Hepatocyte (in vitro differentiated cells): ENCODE measurements at places on chromosomes 4 and X.
A peak's percentile ranks its signal among the peaks of the same experiment; 100 is the strongest.

GRCh38 chr4:88690355-88690754, 7.3 kb downstream of the NAP1L5 start:
- DNase-seq = no peak

DNA sequence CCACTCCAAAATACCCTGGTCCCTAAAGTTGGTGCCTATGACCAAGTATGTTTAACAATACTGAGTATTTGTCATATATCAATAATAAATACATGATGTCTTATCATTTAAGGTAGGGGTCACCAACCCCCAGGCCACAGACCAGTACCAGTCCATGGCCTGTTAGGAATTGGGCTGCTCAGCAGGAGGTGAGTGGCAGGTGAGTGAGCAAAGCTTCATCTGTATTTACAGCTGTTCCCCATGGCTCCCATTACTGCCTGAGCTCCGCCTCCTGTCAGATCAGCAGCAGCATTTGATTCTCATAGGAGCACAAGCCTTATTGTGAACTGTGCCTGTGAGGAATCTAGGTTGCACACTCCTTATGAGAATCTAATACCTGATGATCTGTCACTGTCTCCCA, 126.2 kb downstream of the HNRNPD start:
- DNase-seq = no peak

DNA sequence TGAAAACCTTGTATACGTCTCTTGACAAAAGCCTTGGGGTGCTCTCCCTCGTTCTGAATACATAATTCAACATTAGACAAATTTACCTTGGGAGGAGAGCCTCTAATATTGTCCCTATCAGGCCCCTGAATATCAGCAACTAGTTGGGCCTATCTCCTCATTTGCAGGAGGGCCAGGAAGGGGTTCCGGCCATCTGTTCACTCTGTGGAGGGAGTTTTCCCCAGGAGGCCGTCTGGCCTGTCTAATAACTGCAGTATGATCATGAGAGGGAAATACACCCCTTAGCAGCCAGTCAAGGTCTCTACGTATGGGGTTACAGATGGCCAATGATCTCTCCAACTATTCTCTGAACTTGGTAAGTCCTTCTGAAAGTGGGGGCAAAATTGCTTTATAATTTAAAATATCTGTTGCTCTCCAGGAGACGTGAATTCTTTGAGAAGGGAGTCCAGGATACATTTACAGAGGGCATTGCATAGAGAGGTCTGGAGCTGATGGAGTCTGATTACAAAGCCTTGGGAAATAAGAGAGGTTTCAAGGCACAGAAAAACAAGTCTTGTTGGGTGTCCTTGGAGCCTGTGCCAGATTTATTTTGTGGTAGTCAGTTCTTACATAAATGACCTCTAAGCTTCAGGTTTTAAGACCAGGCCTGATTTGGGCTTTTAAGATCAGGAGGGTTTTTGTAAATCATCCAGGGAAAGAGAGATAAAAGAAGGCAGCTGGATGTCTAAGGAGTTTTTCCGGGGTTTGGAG, 48.2 kb upstream of the UXT start:
- DNase-seq = no peak

- DNase-seq = no peak
Measured at GRCh38 chrX:28158019-28158777, 176.9 kb upstream of the DCAF8L1 start.

- no peak for DNase-seq
Measured at GRCh38 chr4:72994670-72995069, 74.8 kb downstream of the COX18 start.

GRCh38 chr4:19689511-19689910, 562.2 kb upstream of the SLIT2 start:
- DNase-seq = no peak

DNA sequence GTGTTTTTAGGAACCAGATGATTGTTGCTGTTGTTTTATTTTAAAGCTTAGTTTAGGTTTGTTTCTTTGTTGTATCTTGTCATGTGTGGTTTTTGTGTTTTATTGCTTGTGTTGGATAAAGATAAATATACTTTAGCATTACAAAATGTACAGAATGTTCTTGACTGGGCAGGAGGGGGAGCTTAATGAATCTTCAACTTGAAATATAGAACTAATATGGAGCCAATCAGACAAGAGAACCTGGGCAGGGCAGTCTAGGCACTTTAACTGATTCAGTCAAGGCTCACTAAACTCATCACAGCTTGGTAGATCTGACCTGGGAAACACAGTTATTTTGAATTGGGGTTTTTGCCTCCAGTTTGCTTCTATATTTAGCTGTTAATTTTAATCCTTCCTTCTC, 304.2 kb downstream of the ARHGAP24 start:
- no peak for DNase-seq

- DNase-seq = no peak
Measured at GRCh38 chr4:80011636-80012236, 61.3 kb downstream of the ANTXR2 start.

DNA sequence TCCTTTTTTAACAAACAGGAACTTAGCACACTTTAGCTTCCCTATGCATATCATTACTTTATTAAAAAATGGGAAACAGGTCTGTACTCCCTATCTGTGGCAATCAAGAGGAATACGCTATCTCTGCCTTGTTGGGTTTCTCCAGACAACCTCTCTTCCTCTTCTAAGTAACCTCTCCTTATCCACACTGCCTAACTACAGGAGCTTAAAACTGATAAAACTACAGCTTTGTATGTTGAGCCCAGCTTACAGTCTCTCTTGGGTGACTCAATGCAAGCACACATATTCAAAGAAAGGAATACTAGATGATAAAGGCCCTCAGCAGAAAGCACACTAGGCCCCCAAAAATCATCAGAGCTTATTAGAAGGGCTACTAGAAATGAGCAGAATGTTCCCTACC, 8.9 kb downstream of the NUP62CL start:
- DNase-seq = no peak

DNA sequence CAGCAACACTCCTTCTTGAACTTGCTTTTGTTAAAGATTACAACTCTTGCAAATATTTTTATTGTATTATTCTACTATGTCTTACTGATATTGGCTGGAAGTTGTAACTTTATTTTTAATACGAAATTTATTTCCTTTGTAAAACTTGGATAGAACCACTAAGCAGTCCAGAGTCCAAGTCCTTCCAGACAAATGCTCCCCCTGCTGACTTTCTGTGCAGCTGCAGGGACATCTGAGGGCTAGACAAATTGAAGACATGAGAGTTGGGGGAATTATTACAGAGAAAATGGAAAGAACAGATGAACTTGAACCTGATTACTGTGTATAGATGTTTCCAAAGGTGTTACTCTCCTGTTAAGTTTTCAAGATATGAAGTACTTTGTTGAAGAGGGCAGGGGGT, 238.8 kb downstream of the GRIA3 start:
- peak; percentile 39 for DNase-seq

GRCh38 chr4:52037689-52038102, 403 bp downstream of the SGCB start:
- no peak for DNase-seq

DNA sequence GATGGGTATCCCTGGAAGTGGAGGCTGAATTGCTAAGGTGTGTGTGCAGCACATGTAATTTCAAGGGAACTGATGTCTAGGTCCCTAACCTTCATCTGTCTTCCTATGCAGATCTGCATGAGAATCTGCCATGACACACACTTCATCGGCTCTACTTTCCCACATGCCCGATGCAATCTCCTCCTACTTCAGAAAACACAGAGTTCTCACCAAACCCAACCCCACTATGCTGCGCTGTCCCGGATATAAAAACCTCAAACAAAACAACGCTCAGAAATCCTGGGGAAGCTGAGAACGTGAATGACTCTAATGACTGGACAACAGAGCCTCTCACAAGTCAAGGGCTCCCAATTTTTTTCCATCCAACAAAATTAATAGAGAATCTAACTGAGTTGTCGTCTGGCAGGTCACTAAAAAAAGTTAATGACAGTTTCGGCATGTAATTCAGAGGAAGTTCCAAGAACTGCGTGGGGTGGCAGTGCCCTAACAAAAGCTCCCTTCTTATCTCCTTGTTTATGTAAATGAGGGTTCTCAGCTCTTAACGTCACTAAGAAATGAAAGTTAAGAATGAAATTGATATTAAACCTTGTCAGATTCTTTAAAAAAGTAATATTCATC, 39.0 kb downstream of the STX18 start:
- DNase-seq = no peak

DNA sequence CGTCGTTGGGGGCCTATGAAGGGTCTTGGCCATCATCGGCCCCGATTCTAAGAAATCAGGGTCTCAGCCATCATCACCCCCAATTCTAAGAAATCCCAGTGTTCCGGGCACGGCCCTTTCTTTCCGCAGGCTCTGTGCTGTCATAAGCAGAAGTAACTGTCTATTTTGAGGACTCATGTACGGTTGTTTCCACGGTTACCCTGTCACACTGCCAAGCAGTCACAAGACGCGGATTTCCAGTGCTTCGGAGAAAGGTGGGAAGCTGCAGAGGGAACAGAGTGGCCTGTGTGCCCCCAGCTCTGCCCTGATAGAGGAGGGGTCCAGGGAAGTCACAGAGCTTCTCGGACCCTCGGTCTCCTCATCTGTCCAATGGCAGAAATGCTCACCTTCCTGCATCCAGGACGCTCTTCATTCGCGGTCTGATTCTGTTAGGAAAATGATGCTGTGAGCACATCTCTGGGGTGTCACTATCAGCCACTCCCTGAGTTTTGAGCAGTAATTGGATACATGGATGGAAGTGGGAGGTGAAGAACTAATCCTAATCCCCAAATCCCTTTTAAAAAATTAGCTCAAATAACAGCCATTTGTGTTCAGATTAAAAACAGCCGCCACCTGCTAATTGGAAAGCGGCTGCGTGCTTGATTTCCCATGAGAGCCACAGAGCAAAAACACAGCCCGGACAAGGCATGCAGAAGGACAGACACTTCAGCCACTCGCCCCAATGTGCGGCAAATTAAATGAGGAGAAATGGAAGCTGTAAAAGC, 73.1 kb downstream of the WFS1 start:
- DNase-seq = no peak

- no peak for DNase-seq
Measured at GRCh38 chr4:56445699-56446098, 9.6 kb downstream of the PAICS start.

DNA sequence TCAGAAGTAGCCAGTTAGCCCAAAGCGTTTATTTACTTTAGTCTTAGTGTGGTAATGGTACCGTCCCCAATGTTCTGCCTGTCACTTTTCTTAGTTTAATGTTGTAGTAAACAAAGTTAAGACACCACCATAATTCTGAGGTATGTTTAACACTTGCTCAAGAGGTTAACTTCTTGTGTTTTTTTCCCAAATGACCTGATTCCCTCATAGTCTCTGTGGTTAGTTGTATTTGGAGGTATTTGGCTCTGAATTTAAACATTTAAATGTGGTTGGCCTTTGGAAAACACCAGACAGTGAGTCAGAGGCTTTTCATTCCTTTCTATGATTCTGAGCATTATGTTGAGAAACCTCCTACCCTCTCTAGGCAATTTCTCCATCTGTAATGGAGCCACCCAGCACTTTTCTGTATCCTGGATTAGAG, 47.9 kb downstream of the CXCL1 start:
- DNase-seq = peak; percentile 25

DNA sequence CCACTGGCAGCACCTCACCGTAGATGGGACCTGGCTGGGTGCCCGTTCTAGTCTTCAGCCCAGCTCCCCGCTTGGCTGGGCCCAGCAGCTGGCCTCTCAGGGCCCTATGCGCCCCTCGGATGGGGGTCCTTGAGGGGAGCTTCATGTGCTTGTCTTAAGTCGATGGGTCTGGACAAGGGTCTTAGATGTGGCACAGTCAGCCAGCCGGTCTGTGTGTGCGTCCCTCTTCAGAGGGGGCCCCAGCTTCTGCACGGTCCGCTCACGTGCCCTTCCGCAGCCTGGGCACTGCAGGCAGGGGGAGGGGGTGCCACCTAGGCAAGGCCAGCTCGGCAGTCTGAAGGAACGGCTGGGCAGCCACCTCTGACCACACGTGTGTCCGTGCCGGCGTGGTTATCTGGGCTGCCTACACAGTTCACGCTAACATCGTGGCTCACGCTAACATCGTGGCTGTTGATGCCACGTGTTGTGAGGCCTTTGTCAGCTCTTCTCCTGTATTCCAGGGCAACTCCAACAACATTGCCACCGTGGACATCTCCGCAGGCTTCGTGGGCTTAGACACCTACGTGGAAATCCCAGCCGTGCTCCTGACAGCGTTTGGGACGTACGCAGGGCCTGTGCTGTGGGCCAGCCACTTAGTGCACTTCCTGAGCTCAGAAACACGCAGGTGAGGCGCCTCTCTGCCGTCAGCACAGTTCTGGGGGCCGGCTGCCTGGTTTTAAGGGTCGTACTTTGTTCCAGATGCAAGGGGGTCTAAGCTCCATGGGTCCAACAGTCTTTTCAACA, 34.5 kb downstream of the PIGG start:
- DNase-seq = no peak

DNA sequence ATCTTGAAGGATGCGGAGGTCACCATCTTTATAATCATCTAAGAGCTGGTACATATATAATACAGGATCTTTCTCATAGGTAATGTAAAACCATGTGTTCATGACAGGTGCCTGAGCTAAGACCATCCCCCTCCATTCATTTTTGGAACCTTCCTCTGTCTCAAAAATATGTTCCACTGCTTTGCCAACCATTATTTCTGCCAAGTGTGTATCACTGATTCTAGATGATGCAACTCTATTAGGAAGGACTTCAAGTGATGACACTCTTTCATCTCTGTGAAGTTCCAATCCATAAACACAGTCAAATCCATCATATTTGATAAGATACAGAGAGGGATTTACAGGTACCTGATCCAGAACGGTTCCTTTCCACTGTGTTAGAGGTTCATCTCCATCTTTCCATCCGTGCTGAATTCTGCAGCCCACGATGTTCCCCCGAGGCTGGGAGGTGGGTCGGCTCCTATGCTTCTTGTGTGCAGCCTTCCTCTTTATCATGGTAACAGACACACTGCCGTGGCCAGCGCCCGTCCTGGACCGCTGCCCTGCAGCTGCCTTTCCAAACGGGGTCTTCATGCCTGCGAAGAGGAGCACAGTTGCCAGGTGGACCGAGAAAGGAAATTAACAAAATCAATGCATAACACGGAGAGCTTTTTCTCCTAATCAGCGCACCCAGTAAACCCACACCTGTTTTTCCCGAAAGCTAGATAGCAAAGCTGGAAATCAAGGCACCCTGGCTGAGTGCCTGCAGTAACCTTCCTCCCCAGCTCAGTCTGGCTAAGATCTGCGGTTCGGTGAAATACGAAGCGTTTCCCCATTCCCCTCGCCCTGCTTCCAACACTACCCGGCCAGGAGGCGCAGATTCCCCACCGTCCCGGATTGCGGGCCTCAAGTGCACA, 718 bp downstream of the SPIN3 start:
- no peak for DNase-seq

DNA sequence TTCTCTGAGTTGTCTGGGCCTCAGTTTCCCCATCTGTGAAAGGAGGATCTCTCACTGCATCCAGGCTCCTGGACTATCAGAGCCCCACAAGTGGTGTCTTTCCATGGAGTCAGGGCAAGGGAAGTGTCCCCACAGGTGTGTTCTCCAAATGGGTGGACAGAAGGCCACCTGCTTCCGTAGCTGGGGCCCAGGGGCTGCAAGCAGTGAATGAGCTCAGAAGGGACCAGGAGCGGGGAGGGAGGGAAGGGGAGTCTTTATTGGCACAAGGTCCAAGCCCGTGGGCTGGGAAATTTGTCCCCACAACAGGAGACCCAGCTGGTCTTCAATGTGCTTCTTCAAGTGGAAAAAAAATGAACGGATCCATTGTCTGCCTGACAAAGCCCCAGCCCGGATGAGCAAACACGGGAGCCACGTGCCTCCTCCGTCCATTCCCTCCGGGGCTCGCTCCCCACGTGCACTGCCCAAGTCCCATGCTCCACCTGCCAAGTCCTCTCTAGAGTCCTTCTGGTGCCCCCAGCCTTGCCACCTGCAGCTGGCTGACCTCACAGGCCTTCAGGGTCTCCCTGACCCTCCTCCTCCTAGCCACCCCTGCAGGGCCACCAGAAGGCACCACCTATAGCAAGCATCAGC, 72.0 kb downstream of the JAKMIP1 start:
- DNase-seq = no peak

- DNase-seq = no peak
Measured at GRCh38 chrX:24283127-24283794, 30.6 kb downstream of the SUPT20HL2 start.
